Activated CD8-positive, alpha-beta memory T cell treated with anti-CD3 and anti-CD28 coated beads, Interleukin-2, amount 10 ng/mL, durations not matched to agents 7 days and 5 days (primary cell): ENCODE measurements at places on chromosomes 13 and 19. TPM values are rescaled to one million over a fixed set of nuclear protein-coding genes. Genes with fewer than 3 reads are reported as not detected.

DNA sequence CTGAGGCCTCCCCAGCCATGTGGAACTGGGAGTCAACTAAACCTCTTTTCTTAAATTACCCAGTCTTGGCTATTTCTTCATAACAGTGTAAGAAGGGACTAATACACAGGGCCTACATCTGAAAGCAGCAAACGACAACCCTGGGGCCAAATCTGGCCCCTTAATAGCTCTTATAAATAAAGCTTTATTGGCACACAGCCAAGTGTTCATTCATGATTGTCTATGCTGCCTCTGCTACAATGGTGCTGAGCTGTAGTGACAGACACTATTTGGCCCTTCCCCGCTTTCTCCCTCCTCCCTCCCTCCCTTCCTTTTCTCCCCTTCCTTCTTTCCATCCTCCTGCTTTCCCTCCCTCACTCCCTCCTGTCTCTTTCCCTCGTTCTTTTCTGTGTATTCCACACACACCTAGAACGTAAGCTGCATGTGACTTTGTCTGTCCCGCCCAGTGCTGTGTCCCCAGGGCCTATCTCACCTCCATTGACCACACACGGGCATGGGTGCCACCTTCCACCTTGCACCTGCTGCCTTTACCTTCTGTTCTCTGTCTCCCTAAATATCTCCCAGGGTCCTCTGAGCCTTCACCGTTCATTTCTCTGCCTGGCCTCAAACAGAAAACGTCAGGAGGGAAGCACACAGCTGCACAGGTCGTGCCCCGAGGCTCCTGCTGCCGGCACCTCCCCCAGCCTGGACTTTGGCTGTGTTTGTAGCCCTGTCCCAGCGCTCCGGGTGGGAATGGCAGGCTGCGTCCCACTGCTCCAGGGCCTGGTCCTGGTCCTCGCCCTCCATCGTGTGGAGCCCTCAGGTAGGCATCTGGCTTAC lies at the start of gene PROZ:
PROZ (plus strand) TSS at position 720 of the 819 bp plus-strand sequence; CDS start at position 733, 13 bp downstream.
- no peak within 1 kb of the TSS for H3K27ac ChIP-seq
- peaks cover 17% of the 10 kb centered on the region for H3K27me3 ChIP-seq
- H3K4me3 ChIP-seq, result no peak within 1 kb of the TSS
- no peak for DNase-seq
- peaks cover 25% of the 10 kb centered on the region for H3K4me1 ChIP-seq

GRCh38 chr13:38804061-38804460 lies 117.2 kb downstream of the FREM2 start:
- no peak overlapping the region for H3K4me3 ChIP-seq
- H3K36me3 ChIP-seq, result no peaks in the 10 kb centered on the region
- H3K27me3 ChIP-seq, result no peaks in the 10 kb centered on the region
- H3K4me1 ChIP-seq, result no peaks in the 10 kb centered on the region
- no peak for DNase-seq

DNA sequence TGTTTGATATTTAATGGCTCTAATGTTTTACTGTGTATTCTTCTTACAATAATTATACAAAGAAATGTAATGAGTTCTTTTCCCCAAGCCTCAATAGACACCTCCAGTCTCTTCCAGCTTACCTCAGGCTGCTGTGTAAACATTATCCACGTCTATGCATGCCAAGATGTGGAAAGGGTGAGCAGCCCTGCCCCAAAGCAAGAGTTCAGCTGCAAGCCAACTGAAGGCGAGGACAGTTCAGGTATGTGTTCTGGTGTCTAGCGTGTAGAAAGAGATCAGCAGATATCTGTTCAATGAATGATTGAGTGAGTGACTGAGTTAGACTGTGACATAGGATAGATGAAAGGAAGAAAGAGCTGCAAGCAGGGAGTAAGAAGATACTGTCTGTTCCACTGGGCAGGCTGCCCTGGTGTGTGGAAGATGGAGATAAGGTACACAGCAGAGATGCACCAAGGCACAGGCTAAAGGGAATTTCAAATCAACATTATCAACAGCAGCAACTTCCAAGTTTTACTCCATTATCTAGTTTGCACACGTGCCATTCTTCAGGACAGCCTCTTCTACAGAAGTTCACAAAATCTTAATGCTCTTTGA lies 66.0 kb downstream of the LATS2 start:
- H3K27me3 ChIP-seq, result peaks cover 2% of the 10 kb centered on the region
- H3K27ac ChIP-seq, result no peak overlapping the region
- H3K4me1 ChIP-seq, result no peaks in the 10 kb centered on the region
- no peak overlapping the region for H3K4me3 ChIP-seq
- no peak for DNase-seq
- no peaks in the 10 kb centered on the region for H3K36me3 ChIP-seq

- no peak overlapping the region for H3K27ac ChIP-seq
- no peak for DNase-seq
- H3K4me1 ChIP-seq, result peaks cover 14% of the 10 kb centered on the region
- H3K27me3 ChIP-seq, result peaks cover 32% of the 10 kb centered on the region
Measured at GRCh38 chr13:77925616-77926015, 7.0 kb upstream of the EDNRB start.

- no peaks in the 10 kb centered on the region for H3K4me1 ChIP-seq
- H3K27ac ChIP-seq, result no peak overlapping the region
- no peak overlapping the region for H3K4me3 ChIP-seq
- no peaks in the 10 kb centered on the region for H3K27me3 ChIP-seq
- no peaks in the 10 kb centered on the region for H3K36me3 ChIP-seq
Measured at GRCh38 chr13:97889803-97890202, 63.7 kb upstream of the IPO5 start.

DNA sequence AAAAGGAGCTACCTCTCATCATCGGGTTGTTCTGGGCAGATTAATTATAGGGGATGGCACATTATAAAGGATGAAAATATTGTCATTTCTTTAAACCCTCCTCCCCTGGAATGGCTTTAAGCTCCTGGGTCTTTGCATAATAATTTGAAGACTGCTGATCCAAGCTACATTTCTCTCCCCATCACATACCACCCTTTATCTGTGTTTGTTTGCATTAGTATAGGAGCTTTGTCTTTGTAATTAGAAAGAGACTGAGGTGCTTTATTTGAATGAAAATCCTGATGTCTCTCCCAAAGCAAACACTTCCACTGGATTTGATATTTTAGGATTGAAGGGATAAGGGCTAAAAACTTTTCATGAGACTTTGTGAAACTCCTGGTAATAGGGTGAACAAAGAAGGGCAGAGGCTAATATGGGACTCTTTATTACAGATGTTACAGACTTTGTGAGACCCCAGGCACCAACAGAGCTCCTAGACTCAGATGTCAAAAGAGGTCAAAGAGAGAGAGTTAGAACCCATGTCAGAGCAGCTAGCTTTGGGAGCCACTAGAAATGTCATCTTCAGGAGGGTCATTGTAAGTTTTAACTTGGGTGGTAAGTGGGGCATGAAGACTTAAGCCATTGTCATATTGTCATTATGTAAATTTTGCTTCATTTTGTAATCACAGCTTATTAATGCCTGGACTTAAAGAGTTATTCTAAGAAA lies 75.3 kb upstream of the RXFP2 start:
- H3K27me3 ChIP-seq, result no peaks in the 10 kb centered on the region
- H3K27ac ChIP-seq, result no peak overlapping the region
- H3K4me3 ChIP-seq, result no peak overlapping the region
- no peaks in the 10 kb centered on the region for H3K36me3 ChIP-seq
- DNase-seq, result no peak
- H3K4me1 ChIP-seq, result no peaks in the 10 kb centered on the region

VMAC gene
- 7.0 TPM for total RNA-seq

CLEC4M gene
- total RNA-seq, result not detected
